ENCODE measurements at places on chromosomes 6 and 20.

DNA sequence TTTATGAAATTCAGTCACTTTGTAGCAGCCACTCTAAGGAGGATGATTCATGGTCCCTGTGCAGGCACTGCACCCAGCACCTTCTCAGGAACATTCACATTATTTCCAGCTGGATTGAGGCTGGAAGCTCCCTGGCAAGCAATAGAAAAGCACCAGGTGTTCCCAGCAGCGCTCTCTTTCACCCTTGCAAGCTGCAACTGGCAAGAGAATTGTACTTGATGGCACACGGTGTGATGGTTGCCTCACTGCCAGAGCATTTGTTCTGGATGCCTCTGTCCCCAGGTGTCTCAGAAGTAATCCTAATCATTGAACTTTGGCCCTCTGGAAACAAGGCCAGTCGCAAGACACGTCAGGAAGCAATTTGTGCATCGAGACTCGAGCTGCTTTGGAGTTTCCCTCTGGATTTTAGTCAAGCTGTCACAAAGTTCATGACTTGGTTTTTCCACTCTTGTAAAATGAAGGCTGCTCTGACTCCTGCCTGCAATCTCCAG, 24.9 kb upstream of the PHACTR2 start:
- no peak for DNase-seq

DNA sequence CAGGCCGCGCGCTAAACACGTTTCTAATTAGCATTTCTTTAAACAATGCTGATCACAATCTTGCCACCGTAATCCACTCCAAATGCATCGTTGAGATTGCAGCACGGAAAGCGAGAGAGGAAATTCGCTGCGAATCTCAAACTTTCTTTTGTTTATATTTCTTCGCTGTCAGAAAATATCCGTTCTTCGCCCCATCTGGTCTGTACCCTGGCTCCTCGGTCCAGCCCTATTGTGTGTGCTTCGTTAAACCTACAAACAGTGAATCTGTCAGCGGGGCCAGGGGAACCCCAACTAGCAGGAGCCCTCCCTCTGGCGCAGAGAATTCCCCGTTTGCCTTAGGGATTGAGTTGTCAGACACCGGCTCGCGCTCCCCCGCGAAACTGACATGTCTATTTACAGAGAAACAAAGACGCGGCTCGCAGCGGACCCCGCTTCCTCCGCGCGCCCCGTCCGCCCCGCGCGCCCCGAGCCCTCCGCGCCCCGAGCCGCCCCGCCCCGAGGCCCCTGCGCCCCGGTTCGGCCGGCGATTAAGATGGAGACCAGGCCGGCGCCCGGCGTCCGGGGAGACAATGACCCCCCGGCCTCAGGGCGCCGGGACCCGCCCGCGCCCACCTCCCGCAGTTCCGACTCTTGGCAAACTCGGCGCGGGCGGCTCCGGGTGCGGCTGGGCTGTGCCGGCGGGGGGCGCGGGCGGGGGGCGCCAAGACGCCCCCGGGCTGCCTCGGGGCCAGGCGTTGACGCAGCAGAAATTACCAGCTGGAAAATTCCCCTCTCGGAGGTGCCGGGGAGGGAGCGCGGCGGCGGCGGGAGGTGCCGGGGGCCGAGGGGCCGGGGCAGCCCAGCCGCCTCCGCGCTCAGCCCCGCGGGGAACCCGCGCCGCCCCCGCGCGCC, 874 bp downstream of the ZBTB46 start:
- no peak for DNase-seq

- DNase-seq = no peak
Measured at GRCh38 chr6:2182251-2182650, 63.2 kb downstream of the GMDS start.

GRCh38 chr6:155314773-155315515, 660 bp upstream of the TFB1M start:
- DNase-seq = peak; percentile 89

- DNase-seq = no peak
Measured at GRCh38 chr6:169112483-169113320, 140.9 kb downstream of the THBS2 start.

DNA sequence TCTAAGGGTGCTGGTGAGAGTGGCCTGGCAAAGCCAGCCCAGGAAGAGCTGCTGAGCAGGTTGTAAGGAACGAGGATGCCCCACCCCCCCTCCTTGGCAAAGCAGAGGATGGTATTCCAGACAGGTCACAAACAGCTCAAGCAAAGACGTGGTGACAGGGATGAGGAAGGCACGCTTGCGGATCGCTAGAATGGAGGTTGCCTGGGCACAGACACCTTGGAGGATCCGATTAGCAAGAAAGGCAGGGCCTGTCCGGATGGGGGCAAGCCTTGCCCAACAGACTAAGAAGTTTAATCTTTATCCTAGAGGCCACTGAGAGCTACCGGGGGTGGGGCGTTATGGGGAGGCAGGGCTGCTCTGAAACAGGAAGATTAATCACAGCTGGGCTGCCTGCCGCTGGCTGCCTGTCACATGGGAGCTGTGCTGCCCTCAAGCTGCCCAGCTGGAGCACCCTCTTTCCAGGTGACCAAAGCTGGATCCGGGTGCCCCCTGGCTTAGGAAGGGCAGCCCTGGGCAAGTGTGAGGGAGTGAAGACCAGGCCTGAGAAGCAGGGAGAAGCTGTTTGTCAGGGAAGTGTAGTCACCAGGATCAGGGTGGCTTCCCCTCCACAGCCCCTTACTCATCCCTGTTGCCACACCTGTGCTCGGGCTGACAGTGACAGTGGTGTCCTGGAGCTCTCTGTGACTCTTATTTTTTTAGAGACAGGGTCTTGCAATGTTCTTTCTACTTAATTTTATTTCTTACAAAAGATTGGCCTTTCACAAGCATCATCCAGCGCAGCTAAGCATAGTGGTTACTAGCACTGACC, 9.1 kb upstream of the MAPK13 start:
- peak; percentile 56 for DNase-seq

- DNase-seq = peak; percentile 58
Measured at GRCh38 chr6:166460473-166461437, 78.0 kb upstream of the MPC1 start.

GRCh38 chr20:2358006-2358405, 22.7 kb upstream of the TGM6 start:
- no peak for DNase-seq

DNA sequence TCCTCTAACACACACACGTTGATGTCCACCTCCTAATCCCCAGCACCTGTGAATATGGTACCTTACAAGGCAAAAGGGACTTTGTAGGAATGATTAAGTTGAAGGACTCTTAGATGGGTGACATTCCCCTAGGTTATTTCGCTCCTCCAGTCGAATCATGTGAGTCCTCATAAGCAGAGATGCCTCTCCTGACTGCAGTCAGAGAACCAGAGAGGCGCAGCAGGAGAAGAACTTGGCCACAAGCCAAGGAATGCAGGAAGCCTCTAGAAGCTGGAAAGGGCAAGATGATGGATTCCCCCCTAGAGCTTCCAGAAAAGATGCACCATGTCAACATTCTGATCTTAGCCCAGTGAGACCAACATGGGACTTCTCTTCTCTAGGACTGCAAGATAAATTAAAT, 133.1 kb upstream of the PTPRT start:
- DNase-seq = peak; percentile 40

DNA sequence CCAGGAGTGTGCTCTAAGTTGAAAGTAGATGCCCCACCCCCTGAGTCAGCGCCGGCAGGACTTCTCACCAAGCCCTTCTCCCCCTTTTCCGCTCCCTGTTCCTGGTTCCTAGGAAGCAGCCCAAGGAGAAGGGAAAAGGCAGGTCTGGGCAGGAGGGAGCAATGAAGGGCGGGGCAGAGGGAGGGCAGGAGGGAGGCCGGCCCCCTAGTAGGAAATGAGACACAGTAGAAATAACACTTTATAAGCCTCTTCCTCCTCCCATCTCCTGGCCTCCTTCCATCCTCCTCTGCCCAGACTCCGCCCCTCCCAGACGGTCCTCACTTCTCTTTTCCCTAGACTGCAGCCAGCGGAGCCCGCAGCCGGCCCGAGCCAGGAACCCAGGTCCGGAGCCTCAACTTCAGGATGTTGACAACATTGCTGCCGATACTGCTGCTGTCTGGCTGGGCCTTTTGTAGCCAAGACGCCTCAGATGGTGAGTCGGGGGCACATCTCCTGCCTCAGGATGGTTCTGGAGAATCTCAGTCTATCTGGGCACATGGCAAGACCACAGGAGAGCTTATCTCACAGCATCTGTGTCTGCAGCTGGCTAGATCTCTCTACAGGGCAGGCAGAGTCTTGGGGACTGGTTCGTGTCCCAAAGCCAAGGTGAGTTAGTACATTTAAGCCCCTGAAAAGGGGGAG, at the start of gene PROCR:
PROCR (plus strand) TSS at position 320 of the 681 bp plus-strand sequence; CDS start at position 403, 83 bp downstream.
- peak; percentile 98 for DNase-seq

DNA sequence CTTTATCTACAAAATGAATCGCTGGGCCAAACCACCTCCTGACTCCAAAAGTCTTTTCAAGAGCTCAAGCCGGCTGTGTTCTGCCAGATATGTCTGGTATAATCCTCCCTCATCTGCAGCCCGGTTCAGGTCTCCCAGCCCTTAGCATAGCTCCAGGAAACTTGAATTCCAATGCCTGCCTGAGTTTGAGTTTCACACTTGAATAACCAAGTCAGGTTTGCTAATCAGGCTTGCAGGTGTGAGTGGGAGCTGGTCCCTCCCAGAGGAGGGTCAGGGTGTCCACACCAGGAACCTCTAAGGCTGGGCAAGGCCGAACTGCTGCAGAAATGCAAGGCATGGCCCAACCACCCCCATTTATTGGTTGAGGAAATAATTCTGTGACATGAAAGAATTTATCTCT, 96.6 kb downstream of the TMEM242 start:
- DNase-seq = no peak

GRCh38 chr6:134002821-134003220, 49.6 kb downstream of the SLC2A12 start:
- no peak for DNase-seq

GRCh38 chr6:131575834-131576478, 2.9 kb downstream of the ARG1 start:
- no peak for DNase-seq

- no peak for DNase-seq
Measured at GRCh38 chr6:157884756-157885155, 61.7 kb downstream of the SNX9 start.

DNA sequence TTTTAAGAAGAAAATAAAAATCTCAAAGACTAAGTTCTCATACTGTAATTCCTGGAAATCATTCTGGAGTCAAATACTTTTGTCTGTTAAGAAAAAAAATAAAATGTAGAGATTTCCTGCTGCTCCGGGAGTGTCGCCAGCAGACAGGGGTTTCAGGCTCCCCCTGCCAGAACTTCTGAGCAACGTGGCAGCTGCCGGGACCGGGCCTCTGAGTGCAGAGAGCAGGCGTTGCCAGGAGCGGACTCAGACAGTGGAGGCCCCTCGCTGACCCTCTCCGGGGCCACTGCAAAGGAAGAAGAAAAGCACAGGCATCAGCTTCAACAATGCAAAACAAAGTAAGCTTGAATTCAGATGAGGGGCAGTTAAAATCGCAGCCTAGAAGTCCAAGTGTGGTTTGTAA, 95.5 kb downstream of the THBS2 start:
- DNase-seq = no peak

GRCh38 chr6:69835414-69836179, 30.8 kb upstream of the COL19A1 start:
- DNase-seq = peak; percentile 47

- DNase-seq = no peak
Measured at GRCh38 chr20:57474816-57475215, 50.1 kb downstream of the CTCFL start.

DNA sequence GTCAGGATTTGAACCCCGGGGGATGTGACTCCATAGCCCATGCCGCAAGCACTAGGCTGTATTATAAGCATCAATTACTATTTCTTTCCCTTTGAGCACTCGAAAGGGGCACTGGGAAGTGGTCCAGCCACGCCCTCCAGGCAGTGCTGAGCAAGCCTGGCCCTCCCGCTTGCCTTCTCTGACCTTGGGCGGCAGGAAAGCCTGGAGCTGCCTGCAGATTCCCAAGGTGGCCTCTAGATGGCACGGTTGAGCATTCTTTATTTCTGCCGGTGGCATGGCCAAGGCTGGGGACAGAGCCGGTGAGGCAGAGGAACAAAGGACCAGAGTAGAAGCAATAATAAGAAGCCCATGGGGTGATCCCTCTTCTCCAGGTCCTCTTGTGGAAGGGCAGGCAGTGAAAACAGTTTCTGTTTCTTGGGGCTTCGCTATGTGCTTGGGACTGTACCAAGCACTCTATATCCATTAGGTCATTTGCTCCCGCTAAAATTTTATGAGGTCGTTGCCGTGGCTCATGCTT, 32.0 kb downstream of the ARHGAP40 start:
- DNase-seq = peak; percentile 57

DNA sequence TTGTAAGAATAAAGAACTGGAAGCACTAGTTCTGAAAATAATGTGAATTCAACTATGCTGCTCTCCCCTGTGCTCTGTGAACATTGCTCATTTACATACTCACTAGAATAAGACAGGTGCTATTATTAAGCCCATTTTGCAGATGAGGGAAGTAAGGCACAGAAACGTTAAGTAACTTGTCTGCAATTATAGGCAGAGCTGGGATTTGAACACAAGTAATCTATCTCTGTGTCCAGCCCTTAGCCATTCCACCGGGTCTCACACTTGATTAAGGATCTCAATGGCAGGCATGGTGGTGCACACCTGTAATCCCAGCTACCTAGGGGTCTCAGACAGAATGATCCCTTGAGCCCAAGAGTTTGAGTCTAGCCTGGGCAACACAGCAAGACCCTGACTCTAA, 357.7 kb downstream of the CD83 start:
- no peak for DNase-seq

DNA sequence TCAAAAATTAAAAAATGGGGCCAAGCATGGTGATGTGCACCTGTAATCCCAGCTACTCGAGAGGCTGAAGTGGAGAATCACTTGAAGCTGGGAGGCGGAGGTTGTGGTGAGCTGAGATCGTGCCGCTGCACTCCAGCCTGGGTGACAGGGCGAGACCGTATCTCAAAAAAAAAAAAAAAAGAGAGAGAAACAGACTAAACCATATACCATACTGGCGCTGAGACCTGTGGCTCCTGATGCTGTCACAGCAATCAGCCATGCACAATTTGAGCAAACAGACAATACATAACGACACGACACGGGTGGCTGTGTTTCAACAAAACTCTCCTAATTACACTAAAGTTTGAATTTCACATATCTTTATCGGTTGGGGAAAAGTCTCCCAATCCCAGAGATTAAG, 14.9 kb upstream of the CBFA2T2 start:
- DNase-seq = no peak

GRCh38 chr6:146910611-146911010, 293.6 kb upstream of the STXBP5 start:
- no peak for DNase-seq

GRCh38 chr6:55456016-55456415, 123.0 kb downstream of the HMGCLL1 start:
- DNase-seq = no peak
